NT2/D1 (cell line): ENCODE measurements at places on chromosomes 6 and 20.
A peak's percentile ranks its signal among the peaks of the same experiment; 100 is the strongest.

DNA sequence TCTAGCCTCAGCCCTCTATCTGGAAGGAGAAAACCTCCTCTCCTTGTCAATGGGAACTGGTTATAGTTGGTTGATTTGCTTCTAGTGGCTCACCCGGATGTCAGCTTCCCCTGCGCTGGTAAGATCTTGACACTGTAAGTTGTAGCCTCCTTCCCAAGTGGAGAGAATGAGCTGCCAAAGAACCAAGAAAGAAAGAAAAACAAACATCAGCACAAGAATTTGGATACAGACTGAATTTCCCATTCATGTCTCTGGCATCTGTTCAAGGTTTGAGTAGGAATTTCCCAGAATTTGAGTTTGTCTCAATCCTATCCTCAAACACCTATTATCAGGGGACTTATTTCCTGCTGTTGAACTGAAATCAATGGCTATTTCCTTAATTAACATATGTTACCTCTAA, 44.1 kb downstream of the ELOVL2 start:
- no peak for DNase-seq

GRCh38 chr6:89640804-89641203, 2.3 kb upstream of the LYRM2 start:
- no peak for DNase-seq

- no peak for DNase-seq
Observed at GRCh38 chr20:48281501-48281900, 496.2 kb upstream of the SULF2 start.

DNA sequence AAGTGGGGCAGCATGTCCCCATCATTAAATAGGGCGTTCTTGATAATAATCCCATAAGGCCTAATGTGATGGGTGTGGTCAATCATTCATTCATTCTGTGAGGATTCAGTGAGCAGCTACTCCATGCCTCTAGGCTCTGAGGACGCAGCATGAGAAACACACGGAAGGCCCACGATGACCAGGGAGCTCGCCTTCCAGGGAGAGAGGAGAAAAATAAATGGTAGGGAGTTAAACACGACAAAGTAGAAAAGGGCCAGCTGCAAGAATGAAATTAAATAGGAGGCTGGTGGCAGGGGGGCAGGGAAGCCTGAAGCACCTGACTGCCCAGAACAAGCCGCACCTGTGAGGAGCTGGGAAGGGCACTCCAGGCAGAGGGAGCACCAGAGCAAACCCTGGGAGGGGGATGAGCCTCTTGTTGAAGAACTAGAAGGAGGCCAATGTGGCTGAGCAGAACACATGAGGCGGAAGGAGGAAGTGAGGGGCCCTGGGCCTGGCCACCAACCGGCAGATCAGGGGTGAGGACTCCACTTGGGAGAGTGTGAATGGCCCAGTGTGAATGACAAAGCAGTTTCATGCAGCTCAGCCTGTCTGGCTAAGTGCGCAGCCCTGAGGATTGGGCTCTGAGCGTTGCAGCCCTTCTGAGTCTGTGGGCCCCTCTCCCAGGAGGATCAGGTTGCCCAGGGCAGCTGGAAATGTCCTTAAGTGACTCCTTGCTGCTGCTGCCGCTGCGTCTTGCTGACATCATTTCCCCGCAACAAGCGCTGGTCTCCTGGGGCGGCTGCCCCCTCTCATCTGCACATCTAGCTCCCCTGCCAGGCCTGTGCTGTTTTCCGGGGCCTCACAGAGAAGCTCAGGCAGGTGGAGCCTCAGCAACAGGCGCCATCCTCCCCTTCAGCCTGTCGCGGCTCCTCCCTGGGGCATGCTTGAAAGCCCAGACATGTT, 99.9 kb downstream of the CDH26 start:
- peak; percentile 42 for DNase-seq

- no peak for DNase-seq
Observed at GRCh38 chr6:33414592-33415271, 3.2 kb downstream of the CUTA start.

DNA sequence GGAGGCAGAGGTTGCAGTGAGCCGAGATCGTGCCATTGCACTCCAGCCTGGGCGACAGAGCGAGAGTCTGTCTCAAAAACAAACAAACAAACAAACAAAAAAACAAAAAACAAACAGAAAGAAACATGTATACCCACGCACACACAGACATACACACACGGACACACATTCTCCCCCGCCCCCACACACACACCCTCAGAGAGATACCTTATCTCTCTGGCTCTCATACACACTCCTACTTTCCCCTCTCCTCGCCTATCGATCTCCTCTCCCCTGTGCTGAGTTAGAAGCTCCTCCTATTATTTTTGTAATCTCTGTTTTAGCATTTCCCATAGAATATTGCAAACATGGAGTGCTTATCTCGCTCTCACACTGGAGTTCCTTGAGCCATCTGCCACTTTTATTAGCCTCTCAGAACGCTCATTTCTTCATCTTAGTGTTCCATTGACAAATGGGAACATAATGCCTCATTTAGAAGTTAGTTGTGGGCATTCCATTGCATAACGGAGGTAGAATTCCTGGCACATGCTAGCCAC, 144.2 kb upstream of the CITED2 start:
- no peak for DNase-seq

DNA sequence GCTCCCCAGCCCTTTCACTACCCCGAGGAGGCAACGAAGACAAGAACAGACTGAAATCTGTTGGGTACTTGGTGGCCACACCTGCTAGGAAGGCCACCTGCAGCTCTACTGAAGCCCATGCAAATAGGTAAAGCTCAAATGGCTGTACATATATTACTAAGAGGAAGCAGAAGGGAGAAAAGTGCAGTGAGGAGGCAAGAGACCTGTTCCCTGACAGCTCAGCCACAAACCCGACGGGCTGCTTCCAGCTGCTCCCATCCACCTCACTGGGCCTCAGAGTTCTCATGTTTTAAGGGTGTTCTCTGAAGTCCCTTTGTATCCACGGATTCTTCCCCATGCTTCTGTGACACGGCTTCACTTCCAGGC, 24.6 kb downstream of the TRAM2 start:
- no peak for DNase-seq

DNA sequence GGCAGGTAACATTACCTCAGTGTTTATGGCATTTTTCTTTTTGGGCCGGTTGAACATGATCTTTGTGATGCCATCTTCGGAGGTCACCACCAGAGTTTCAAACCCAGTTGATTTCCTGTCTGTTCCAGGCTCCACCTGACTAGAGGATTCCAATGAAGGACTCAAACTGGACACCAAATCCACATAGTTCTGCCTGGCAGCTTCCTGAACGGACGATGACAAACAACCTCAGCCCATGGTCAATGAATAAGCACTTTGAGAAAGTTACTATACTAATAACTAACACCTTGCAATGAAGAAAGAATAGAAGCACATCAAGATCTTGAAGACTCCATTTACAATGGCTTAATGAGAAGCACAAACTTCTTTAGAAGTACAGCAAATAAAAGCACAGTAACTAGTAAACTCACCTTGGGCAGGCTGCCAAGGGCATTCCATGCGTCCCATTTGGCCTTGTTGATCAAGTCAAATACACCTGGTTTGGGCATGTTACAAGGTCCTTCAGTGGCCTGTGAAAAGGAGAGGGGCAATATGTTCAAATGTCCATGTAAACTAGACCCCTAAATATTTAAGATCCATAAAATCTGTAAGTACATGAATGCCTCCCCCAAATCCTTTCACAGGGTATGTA, 4.9 kb downstream of the ECI2 start:
- no peak for DNase-seq
